Osteocyte (in vitro differentiated cells): ENCODE measurements at places on chromosomes 5 and 9. TPM values are rescaled to one million over a fixed set of nuclear protein-coding genes. Genes with fewer than 3 reads are reported as not detected.

Gene C8G
- 1.3 and 1.7 TPM in 2 replicates for total RNA-seq

Gene C9orf153
- total RNA-seq: 0.40 TPM in 1 of 2 replicates, not detected in the other

Gene EIF4E1B
- total RNA-seq: not detected in 2 replicates

Gene TCOF1
- 28.6 and 32.5 TPM in 2 replicates for total RNA-seq

Gene ZFP37
- 5.9 and 7.0 TPM in 2 replicates for total RNA-seq

Gene INSL6
- total RNA-seq: not detected in 2 replicates

Gene PCDHB16
- 9.0 and 10.8 TPM in 2 replicates for total RNA-seq

Gene MYMK
- not detected in 2 replicates for total RNA-seq

Gene SH2D3C
- 19.3 and 20.4 TPM in 2 replicates for total RNA-seq

Gene TMEM250
- 34.0 and 38.2 TPM in 2 replicates for total RNA-seq

Gene CNTFR
- total RNA-seq: 0.18 TPM in 1 of 2 replicates, not detected in the other

DNA sequence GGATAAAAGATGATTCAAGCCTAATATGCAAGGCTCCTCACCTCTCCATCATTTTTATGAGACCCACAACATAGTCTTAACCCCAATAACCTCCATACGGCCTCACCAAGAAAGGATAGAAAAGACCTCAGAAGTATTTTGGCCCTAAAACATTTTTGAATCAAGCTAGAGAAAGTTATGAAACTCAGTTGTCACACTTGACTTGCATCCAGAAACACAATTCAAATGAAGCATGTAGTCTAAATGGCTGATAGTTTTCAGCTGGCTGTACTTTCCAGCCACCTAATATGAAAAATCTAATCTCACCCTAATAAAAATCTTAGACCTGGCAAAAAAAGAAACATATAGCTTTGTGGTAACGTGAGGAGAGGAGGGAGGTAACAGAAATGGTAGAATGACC is 116.1 kb downstream of the ARL15 start:
- no peak for DNase-seq

DNA sequence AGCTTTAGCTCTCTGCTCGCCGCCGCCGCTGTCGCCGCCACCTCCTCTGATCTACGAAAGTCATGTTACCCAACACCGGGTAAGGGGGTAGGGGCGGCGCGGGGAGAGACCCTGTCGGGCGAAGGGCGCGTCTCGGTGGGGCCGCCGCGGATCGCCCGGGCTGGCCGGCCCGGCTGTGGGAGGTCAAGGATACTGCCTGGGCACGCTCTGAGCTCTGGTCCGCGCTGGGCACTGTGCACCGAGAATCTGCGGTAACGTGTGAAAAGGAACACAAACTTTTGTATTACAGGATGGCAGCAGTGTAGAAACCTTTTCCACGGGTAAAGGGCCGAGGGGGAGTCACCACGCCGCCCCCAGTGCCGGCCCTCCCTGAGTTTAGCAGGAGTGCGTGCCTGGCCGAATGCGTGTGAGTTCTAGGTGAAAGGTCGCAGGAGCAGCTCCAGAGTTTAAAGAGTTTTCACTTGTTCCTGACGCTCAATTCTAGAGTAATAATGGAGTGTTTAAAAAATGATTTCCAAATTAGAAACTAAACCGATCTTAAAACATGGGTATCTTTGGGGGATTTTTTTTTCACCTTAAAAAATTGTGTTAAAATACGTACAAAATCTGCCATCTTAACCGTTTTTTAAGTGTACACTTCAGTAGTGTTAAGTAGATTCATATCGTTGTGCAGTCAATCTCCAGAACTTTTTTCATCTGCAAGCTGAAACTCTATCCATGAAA is at the start of gene HSDL2:
TSS of gene HSDL2 (plus strand) at position 7 of the 723 bp plus-strand sequence. CDS start at position 63, 56 bp downstream.
- no peak for DNase-seq

DNA sequence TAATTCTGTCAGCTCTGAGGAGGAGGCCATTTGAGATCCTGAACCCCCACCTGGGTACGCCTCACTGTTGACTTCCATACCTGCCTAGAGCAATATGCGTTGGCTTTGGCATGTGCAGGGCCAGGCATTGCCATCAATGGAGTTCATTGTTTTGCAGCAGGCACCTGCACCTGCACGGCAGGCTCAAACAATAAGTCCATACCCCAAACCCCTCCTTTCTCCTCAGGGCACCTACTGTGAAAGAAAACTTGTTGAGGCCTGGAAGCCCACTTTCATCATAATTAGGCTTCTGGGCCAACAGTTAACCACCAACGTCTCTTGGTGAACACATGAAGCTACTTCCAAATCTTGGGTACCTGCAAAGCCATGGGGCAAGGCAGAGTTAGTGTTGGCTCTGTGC is 238.7 kb downstream of the NFIB start:
- no peak for DNase-seq

- DNase-seq: no peak
Observed at GRCh38 chr5:34675857-34676256, 19.7 kb downstream of the RAI14 start.

DNA sequence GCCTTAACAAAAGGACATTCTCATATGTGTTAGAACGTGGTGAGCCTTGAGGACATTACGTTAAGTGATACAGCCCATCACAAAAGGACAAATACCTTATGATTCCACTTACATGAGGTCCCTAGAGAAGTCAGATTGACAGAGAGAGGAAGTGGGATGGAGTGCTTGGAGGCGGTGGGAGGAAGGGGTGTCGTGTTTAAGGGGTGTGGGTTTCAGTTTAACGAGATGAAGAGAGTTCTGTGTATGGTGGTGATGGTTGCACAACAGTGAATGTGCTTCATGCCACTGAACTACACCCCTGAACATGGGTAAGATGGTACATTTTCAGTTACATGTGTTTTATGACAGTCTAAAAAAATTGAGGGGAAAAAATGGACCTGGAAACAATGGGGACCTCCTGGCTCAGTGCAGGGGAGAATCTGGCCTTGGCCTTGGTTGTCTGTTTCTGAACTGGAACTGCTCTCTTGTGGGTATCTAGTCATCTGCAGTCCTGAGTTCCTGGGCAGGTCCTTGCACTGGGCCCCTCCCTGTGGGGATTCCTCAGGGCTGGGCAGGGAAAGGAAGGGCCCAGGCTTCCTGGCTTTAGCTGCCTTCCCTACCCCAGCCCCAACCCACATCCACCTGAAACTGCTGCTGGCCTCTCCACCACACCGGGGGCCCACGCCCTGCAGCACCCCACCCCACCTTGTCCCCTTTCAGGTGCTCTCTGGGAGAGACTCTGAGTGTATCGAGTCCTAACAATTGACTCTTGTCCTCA is 17.8 kb downstream of the LRRC8A start:
- DNase-seq: no peak

- no peak for DNase-seq
Observed at GRCh38 chr9:112764344-112764743, 13.8 kb downstream of the SNX30 start.

GRCh38 chr5:57692582-57693487 is 210.2 kb upstream of the ACTBL2 start:
- DNase-seq: no peak

- no peak for DNase-seq
Observed at GRCh38 chr5:9284272-9284671, 261.6 kb downstream of the SEMA5A start.

DNA sequence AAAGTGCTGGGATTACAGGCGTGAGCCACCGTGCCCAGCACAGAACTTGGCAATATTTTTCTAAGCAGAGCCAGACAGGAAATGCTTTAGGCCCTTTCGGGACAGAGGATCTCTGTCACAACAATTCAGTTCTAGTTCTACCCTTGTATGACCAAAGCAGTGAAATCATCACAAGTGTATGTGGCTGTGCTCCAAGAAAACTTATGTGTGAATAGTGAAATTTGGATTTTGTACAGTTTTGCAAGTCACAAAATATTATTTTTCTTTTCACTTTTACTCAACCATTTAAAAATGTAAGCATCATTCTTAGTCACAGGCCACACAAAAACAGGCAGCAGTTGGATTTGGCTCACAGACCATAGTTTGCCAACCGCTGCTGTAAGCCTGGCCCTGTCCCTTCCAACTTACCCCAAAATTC is 20.4 kb upstream of the PRUNE2 start:
- DNase-seq: no peak

DNA sequence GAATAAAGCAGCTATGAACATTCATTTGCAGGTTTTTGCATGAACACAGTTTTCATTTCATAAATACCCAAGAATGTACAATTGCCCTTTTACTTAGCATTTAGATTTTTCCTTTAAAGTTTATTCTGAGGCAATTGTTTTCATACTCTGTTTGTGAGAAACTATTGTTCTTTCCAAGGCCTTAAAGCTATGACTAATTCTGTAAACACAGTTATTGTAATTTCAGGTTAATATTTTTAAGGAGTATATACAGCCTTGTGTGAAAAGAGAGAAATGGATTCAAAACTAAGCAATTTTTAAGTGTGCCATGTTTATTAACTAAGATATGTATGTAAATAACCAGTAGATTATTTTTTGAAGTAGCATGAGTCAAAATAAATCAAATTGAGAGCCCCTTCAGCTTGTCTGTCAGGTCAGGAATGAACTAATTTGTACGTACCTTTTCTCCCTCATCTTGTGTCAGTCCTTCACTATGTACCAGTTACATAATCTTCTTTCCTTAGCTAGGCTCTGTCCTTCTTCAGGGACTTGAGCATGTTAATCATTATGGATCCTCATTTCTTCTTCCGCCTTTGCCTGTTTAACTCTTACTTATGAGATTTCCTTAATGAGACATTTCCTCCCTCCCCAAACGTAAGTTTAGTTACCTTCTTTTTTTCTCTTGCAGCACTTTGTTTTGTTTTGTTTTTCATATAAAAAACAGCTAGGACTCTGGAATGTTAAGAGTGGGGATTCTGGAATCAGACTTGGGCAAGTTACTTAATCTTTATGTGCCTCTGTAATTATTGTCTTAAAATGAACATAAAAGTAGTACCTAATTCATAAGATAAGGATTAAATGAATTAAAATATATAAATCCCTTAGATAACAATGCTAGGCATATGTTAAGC is 63.6 kb downstream of the NIPBL start:
- DNase-seq: no peak

GRCh38 chr5:168987543-168988300 is 313.2 kb downstream of the SLIT3 start:
- peak; percentile 88 for DNase-seq

GRCh38 chr5:37412515-37412914 is 33.4 kb downstream of the WDR70 start:
- no peak for DNase-seq

- no peak for DNase-seq
Observed at GRCh38 chr5:6419340-6419852, 29.3 kb upstream of the UBE2QL1 start.

- DNase-seq: no peak
Observed at GRCh38 chr9:131889437-131890251, 149.8 kb upstream of the RAPGEF1 start.

DNA sequence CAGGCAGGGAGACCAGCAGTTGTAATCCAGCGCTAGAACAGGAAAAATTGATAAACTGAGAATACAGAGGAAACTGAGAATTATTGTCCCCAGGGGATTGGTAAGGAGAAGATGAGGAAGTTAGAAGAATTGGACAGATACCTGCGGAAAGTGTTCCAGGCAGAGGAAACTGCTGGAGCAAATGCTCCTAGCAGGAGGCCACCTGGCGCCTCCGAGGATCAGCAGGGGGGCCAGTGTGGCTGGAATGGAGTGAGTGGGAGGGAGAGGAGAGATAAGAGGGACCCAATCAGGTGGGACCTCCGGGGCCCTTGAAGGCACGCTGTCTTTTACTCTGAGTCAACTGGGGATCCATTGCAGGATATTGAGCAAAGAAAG is 695 bp upstream of the ANXA6 start:
- no peak for DNase-seq

DNA sequence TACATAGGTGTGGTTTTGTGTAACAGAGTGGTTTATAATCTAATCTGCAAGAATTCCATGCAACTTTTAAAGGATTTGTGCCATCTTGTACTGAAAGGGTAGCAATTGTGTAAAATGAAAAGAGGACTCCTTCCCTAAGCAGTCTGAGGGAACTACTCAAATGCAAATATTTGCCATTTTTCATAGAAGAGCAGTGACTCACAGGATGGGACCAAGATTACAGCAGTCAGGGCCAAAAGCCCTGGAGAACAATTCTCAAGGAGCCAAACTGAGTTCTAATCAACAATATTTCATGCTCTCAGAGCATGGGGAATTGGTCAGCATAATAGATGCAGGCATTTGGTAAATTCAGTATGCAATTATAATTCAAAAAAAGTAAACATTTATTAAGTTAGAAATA is 495.8 kb downstream of the CHSY3 start:
- DNase-seq: no peak

GRCh38 chr5:136064510-136064909 is 35.7 kb downstream of the TGFBI start:
- no peak for DNase-seq

- DNase-seq: no peak
Observed at GRCh38 chr9:76519075-76519835, 60.3 kb downstream of the GCNT1 start.

DNA sequence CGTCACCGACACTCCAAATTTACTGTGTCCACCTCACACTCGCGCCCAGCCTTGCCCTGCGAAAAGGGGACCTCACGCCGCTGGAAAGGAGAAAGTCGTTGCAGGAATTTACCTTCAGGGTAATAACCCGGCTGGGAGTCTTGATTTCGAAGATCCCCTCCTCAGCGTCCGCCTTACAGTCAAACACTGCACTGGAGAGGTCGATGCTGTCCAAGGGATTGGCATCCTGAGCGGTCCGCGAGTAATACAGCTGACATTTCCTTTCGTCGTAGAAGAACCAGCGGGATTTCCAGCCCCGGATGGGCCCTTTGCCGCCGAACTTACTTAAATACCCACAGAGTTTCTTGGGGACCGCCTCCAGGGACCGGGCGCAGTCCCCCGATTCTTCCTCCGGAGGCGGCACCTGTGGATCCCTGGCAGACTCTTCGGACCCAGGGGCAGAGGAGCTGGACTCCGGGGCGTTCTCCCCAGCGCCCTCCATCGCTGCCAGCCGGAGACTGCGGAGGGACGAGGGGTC is 330 bp downstream of the TBC1D2 start:
- no peak for DNase-seq

DNA sequence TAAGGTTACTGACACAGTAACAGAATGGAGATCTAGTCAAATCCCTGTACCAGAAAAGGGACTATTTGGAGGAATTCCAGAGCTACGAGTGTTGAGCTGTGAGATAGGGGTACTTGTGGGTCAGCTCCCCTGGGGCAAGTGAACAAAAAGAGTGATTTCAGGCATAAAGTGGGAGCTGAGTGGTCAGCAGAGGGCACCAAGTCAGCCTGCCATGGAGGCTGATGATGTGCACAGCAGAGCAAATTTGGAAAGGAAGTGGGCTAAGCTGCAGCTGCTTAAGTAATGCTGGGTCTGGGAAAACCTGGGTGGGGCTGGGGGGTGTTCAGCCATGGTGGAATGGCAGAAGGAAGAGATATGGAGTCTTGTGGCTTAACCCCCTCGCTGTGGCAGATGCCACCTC is 327.9 kb downstream of the NTRK2 start:
- no peak for DNase-seq

- DNase-seq: no peak
Observed at GRCh38 chr9:87640385-87640795, 85.5 kb upstream of the CTSL start.

GRCh38 chr5:149325894-149326293 is 19.4 kb upstream of the GRPEL2 start:
- no peak for DNase-seq

GRCh38 chr5:14928661-14929060 is 57.1 kb upstream of the ANKH start:
- no peak for DNase-seq
